Occipital lobe (tissue), 3 donors: ENCODE measurements at places on chromosomes 13 and 19. TPM values are rescaled to one million over a fixed set of nuclear protein-coding genes. Genes with fewer than 3 reads are reported as not detected.

BRSK1 gene
- total RNA-seq, result 67.1 TPM

MCEMP1 gene
- total RNA-seq, result 0.78 TPM

PRTN3 gene
- not detected for total RNA-seq

ZNF763 gene
- 6.7 TPM for total RNA-seq

SRRM5 gene
- not detected for total RNA-seq

KPNA3 gene
- 70.5 TPM for total RNA-seq
